ENCODE measurements at places on chromosomes 5 and 9.

- DNase-seq: peak; percentile 85
Observed at GRCh38 chr5:146042628-146043279, 62.6 kb downstream of the PLAC8L1 start.

DNA sequence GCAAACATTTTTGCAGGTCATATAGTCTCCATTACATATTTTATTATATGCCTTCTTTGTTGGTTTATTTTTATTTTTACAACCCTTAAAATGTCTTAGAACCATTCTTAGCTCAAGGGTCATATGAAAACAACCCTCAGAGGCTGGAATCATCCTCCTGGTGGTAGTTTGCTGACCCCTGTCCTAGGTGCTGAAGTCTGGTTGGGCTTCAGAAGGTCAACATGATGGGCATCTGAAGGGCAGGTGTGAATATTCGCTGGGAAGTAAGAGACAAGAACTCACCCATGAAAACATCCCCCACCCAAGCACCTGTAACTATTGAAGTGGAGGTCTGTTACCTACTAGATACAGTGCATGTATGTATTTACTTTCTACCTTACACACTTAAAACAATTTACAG is 75.4 kb downstream of the OSMR start:
- DNase-seq: peak; percentile 33

GRCh38 chr9:126638571-126639132 is 24.9 kb downstream of the LMX1B start:
- DNase-seq: no peak

DNA sequence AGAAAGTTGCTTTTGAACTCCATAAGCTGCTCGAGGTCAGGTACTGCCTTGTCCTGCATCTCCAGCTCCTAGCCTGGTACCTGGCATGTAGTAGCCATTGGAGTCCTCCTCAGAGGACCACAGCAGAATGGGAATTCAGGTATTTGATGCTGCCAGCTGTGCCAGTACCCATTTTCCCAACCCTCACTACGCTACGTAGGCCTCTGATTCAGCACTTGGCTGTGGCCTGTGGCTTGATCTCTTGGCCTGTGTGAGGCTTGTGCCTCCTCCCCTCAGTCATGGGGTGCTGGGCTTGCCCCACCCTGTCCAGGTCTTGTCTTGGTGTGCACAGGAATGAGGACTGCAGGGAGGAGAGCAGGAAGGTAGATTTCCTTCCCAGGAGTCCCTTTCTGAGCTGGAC is 11.8 kb downstream of the OTULIN start:
- peak; percentile 75 for DNase-seq

GRCh38 chr9:129945314-129945713 is 97.7 kb downstream of the FNBP1 start:
- no peak for DNase-seq
